Left forelimb (tissue), 1 donor: ENCODE measurements at places on chromosomes 3 and 15.

DNA sequence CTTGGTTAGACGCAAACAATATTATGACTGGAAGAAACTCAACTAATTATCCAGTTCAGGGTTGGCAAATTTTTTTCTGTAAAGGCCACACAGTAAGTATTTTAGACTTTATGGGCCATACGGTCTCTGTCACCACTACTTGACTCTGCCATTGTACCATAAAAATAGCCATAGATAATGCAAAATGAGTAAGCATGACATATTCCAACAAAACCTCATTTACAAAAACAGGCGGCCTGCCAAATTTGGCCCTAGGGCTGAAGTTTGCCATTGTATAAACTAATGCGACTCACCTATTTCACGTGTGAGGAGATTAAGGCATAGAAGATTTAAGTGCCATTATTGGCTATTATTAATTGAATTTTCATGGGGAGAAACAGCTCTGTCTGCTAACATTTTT lies 116.8 kb upstream of the CNTN6 start:
- DNase-seq: no peak

DNA sequence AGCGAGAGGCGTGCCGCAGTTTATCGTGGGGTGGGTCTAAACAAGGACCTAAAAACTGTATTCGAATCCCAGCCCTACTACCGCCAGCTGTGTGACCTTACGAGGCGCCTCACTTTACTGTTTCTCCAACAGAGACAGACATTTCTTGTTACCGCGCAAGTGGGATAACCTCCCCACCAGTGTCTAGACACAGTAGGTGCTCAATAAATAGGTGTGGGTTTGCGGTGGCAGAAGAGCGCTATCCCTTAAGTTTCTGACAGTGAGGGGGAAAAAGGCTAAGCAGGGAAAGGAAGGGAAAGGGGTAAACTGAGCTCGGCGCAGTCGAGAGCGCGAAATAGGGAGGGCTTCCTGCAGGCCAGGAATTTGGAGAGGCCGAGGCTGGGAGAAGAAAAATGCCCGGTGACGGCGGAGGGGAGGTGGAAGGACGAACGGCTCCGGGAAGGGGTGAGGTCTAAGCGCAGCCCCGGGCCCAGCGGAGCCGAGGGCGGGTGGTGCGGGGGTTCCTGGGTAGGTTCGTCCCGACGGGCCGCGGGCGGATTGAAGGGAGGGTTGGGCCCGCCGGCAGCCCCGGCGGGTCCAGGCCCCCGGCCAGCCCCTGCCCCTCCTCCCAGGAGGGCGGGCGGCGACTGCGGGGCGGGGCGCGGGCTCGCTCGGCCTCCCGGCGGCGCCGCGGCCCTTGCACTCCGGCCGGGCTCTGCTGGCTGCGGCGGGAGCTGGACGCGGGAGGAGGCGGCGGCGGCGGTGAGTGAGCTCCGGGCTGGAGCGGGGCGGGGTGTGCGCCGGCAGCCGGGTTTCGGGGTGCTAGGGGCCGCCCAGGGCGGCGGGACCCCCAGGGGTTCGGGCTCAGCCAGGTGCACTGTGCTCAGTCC lies at the start of gene CGNL1:
Gene CGNL1, plus strand, starts transcription at position 679 of the 869 bp plus-strand sequence. CDS start 61,495 bp downstream, outside the sequence.
- peak; percentile 76 for DNase-seq

GRCh38 chr15:93613386-93613785 lies 524.4 kb upstream of the RGMA start:
- no peak for DNase-seq

GRCh38 chr3:160677459-160677881 lies 510 bp downstream of the ARL14 start:
- no peak for DNase-seq

DNA sequence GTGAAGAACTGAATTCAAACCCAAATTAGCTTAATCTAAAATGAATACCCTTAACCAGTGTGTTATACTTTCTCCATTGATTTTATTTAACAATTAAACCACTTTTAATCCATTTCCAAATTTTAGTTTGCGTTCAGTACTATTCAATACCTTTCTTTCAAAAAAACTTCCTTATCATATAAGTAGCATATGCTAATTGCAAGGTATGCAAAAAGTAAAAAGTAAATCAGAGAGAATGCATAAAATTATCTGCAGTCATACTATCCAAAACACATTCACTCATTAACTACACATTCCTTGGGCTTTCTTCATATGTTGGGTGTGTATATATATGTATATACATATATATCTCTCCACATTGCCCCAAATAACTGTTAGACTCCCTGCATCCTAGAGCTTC lies 208.8 kb downstream of the CADM2 start:
- DNase-seq: no peak

- no peak for DNase-seq
Measured at GRCh38 chr3:33799202-33799551, 747 bp downstream of the PDCD6IP start.

DNA sequence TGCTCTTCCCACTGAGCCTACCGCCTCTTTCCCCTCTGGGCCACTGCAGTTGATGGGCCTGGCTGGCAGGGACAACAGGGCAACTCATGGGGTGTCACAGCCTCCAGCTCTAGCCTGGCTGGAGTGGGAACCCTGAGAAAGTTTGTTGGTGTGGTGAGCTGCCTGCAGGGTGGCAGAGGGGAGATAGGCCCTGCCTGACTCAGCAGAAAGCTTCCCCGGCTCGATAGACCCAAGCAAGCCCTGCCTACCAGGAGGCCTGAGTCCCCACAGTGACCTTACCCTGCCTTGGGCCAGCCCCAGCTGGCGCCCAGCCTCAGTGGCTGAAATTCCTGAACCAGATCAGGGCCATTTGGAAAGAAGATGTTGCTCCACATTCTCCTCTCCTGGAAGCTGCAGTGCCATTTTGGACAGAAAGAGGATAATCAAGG lies 29.4 kb downstream of the ABTB1 start:
- DNase-seq: peak; percentile 47

GRCh38 chr3:9158865-9159630 lies 90.4 kb downstream of the SRGAP3 start:
- no peak for DNase-seq

- DNase-seq: no peak
Measured at GRCh38 chr3:133238015-133238414, 161.8 kb upstream of the BFSP2 start.

DNA sequence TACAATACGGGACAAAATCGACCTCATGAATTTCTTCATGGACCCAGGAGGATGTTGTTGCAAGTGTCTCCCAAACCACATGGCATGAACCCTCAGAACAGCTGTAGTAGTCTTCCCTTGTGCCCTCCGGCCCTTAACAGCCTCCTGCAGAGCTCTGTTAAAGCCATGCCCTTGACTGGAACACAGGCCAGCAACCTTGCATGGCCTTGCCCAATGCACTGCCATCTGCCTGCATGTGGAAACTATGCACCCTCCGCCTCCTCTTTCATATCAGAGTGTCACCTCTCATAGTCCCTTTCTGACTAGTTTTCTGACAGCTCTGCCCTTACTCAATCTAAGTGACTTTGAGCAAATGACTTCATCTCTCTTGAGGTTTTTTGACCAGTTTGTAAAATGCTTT lies 39.4 kb upstream of the TRIM71 start:
- DNase-seq: no peak

DNA sequence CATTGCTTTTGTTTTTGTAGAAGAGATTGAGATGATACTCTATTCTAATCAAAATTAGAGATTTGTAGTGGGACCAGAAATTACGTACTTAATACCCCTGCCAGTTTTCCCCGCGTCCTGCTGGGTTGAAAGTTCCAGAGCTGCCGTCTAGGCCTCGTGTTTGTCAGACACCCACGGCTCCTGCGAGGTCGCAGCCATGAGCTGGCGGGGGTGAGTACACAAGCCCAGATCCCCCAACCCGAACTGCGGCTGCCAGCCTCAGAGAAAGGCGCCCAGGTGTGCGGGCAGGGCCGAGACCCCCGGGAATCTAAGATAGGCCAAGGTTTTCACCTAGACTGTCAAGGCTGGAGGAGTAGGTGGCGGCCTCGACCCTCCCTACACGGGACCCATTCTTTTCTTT lies 26.3 kb downstream of the GPR160 start:
- DNase-seq: no peak

- no peak for DNase-seq
Measured at GRCh38 chr3:138846262-138846791, 11.6 kb upstream of the PIK3CB start.
